ENCODE measurements at places on chromosomes 4 and X. TPM values are rescaled to one million over a fixed set of nuclear protein-coding genes. Genes with fewer than 3 reads are reported as not detected.

The UCP1 gene
- total RNA-seq = 0.46 TPM

The TKTL2 gene
- not detected for total RNA-seq

DNA sequence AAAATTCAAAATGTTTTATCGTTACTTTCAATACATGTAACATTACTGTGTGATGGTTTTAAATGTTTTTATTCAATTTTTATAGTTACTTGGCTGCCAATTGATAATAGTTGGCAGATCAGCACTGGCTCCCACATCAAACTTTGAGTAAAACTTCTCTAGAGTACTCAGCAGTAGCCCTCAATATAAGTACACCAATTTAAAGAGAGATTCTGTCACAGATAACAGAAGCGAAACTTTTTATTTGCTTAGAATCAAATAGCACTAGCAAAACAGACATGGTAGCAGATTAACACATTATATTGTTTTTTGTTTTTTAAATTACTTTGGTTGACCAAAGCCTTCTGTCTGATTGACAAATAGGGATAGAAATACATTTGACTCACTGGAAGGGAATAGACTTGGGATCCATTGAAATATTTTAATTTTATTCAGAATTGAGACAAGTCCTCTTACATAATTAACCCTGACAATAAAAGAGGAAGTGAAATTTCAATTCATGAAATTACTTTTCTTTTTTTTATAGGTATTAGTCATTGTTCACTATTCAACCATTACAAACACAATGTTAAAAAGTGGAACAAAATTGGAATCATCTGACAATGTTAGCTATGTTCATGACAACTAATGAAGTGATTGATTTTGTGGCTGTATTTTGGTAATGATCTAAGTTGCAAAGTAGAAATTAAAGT, 554.9 kb downstream of the KLHL4 start:
- DNase-seq = no peak
- H3K27ac ChIP-seq = no peak overlapping the region

DNA sequence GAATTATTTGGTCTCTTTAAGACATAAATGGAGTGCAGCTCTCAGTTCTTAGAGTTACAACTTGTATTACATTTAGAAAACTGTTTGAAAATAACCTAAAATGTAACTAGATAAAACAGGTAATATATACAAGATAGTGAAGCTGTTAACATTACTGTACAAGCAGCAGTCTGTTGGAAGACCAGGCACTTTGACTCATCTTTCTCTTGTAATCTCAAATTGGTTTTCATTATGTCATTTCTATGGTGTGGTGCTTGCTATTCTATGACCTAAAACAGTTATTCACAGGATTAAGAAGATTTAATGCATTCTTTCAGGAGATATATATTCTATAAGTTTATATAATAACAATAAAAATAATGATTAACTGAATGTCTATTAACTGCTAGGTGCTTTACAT, 282.5 kb upstream of the PITX2 start:
- H3K36me3 ChIP-seq = no peaks in the 10 kb centered on the region
- H3K27me3 ChIP-seq = no peaks in the 10 kb centered on the region
- no peak overlapping the region for H3K4me3 ChIP-seq
- H3K27ac ChIP-seq = no peak overlapping the region
- no peaks in the 10 kb centered on the region for H3K4me1 ChIP-seq
- DNase-seq = no peak

DNA sequence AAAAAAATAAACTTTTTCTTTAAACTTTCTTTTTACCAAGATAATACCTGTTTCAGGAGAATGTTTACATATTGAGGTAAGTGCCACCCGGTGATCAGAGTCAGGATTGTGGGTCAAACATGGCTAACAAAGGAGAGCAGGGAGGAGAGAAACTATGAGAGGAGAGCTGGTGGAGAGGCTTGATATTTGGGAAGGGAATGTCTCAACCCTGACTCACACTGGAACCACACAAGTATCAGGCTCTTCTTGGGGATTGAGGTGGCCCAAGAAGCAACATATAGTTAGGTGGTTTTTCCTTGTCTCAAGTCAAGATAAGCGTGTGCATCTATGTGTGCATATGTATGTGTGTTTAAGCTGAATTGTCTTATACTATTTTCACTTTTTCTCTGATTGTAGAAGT, 6.7 kb downstream of the TCEAL1 start:
- no peak for DNase-seq
- H3K4me3 ChIP-seq = no peak overlapping the region
- H3K27ac ChIP-seq = no peak overlapping the region
- no peaks in the 10 kb centered on the region for H3K36me3 ChIP-seq
- peaks cover 19% of the 10 kb centered on the region for H3K4me1 ChIP-seq

DNA sequence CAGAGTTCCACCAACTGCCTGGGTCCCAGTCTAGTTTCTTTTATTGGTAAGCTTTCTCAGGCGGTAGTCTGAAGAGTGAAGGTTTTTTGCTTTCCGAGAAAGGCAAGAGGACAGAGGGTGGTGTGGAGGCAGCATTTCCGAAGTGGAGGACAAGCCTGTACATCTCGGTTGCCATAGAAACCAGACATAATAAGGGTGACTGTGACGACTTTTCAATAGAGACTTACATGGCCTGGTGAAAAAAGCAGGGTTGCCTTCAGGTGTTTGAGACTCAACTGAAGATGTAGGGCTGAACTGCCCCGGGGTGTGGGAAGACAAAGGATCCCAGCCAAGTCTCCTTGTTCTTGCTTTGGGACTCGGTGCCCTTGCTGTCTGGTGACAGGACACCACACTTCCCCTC, 53.6 kb upstream of the RAB40AL start:
- no peak overlapping the region for H3K4me3 ChIP-seq
- no peak overlapping the region for H3K27ac ChIP-seq
- no peaks in the 10 kb centered on the region for H3K4me1 ChIP-seq
- no peak for DNase-seq
- H3K36me3 ChIP-seq = no peaks in the 10 kb centered on the region

- H3K27me3 ChIP-seq = no peaks in the 10 kb centered on the region
- H3K4me3 ChIP-seq = no peak overlapping the region
- DNase-seq = no peak
- H3K36me3 ChIP-seq = no peaks in the 10 kb centered on the region
- H3K4me1 ChIP-seq = no peaks in the 10 kb centered on the region
Measured at GRCh38 chrX:28321286-28321685, 266.0 kb upstream of the IL1RAPL1 start.

DNA sequence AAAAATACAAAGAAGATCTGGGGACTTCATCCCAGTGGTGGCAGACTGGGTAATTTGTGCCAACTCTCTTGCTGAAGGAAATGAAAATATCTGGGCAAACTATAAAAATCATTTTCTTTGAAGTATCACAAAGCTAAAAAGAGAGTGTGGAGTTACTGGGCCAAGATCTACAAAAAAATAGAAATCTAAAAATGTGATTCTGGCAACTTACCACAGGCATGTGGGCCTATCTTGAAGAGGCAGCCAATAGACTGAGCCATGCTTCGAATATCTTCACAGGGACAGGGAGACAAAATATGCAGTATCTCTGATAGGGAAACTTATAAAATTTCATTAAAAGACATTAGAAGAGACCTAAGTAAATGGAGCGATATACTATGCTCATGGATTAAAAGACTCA, 168.8 kb downstream of the RCHY1 start:
- DNase-seq = peak; percentile 1
- no peak overlapping the region for H3K4me3 ChIP-seq
- no peaks in the 10 kb centered on the region for H3K36me3 ChIP-seq
- peaks cover 8% of the 10 kb centered on the region for H3K4me1 ChIP-seq
